ENCODE measurements at places on chromosomes 3 and 15.

DNA sequence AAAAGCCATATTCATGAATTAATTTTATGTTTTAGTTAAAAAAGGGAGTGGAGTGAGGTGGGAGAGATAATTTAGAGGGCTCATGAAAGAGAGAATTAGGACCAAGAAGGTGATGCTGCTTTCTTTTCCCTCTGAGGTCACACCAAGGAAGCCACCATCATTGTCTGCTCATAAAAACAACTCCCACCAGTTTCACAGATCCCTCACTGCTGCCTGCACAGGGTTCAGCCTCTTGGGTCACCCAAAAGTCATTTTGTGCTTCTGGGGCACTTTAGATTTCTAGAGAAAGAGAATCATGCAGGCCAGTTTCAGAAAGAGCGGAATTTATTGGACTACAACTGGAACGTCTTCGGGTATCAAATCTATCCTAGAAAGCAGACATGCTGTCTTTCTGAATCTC is 241.4 kb upstream of the EOMES start:
- no peak for DNase-seq

- no peak for DNase-seq
Observed at GRCh38 chr3:97265237-97266005, 451.0 kb downstream of the EPHA6 start.

- DNase-seq, result no peak
Observed at GRCh38 chr3:171503817-171504216, 43.6 kb upstream of the TNIK start.

GRCh38 chr15:76674883-76675282 is 230.3 kb downstream of the SCAPER start:
- DNase-seq, result no peak

DNA sequence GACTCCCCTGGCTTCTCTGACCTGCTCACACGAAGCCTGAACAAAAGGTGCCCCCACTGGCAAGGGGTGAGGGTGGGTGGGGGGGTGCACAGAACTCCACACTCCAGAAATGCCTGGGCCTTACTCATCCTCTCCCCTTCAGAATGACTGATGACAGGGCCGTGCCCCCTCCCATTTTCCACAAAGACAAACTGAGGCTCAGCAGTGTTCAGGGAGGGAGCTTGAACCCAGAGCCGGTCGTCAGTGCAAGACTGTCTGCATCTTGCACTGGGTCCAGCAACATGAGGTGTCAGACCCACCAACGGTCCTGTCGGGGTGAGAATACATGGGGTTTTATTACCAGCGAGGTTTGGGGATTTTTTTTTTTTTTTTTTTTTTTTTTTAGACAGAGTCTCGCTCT is 15.3 kb downstream of the IGDCC3 start:
- no peak for DNase-seq

- no peak for DNase-seq
Observed at GRCh38 chr3:13644341-13645117, 95.6 kb downstream of the FBLN2 start.

- peak; percentile 47 for DNase-seq
Observed at GRCh38 chr3:72848703-72849081, 447 bp upstream of the SHQ1 start.

DNA sequence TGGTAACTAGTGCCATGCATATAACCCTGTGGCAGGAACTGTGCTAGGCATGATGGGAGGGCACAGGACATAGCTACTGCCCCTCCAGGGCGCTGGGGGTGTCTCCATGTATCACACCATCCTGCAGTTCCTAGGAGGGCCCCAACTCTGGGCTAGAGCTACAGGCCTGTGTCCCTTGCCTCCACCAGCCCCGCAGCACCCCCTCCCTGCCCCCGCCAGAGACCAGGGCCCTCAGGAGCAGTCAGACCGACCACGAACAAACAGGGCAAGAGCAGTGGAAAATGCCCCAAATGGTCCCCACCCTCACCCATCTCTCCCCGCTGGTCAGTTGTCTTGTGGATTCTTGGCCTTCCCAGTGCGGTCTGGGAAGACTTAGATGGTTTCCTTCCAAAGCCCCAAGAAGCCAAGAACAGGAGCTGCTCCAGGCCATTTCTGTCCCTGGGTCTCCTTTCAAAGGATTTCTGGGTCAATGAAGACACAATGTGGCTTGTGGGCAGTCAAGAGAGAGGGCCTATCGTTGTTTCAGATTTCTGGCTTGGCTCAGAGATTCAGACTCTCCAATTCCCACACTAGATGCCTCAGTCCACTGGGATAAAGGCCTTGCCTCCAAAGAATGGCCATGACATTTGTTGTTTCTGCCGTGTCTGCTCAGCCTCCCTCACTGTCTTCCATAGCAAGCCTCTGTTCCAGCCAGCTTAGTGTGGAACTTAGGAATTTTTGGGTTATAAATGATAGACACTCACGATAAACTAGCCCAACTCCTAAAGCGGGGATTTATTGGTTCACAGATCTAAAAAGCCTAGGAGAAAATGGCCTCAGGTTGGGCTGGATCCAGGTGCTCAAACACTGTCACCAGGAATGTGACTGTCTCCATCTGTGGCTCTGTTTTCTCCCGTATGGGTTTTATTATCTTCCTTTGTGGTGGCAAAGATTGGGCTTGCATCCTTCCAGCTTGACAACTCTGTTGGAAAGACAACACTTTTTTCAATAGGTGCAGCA is 80.6 kb downstream of the LSM3 start:
- no peak for DNase-seq

GRCh38 chr3:45895686-45896468 is 9.5 kb downstream of the CCR9 start:
- no peak for DNase-seq

Data from CD4-positive, alpha-beta T cell treated with Interleukin-21 for 1 hour (primary cell).